ENCODE measurements at places on chromosomes 5 and 9.

- DNase-seq = peak; percentile 29
Observed at GRCh38 chr9:100011062-100011681, 87.6 kb downstream of the ERP44 start.

GRCh38 chr9:36543916-36544315 is 28.8 kb upstream of the MELK start:
- no peak for DNase-seq

- DNase-seq = no peak
Observed at GRCh38 chr5:62042007-62042406, 264.0 kb upstream of the KIF2A start.

GRCh38 chr9:17900606-17901005 is 321.7 kb downstream of the SH3GL2 start:
- DNase-seq = no peak

DNA sequence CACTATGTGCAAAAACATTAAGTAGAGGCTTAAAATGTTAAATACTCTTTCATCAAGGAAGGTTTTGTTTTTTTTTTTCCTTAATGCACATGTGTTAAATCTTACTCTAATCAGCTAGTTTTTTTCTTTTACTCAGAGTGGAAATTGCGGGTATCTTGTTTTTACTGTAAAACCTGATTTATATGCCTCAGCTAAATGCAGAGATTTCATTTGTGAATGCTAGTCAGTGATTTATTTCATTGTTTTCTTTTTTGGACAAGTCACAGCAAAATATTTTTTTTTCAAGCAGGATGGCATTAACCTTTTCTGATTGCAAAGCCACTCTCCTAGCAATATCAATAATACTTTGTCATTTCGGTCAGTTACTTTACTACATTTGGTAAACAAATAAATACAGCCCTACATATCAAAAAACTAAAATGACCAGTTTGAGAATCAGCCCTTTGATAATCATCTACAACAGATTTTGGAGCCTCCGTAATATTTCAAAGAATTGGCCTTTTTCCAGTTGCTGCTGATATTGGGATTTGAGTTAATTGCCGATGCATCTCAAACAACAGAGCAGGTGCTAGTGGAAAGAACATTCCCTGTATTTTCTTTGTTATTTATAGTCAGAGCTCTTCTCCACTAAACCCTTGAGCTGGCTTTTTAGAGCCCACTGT is 579.2 kb upstream of the ZNF608 start:
- DNase-seq = no peak

DNA sequence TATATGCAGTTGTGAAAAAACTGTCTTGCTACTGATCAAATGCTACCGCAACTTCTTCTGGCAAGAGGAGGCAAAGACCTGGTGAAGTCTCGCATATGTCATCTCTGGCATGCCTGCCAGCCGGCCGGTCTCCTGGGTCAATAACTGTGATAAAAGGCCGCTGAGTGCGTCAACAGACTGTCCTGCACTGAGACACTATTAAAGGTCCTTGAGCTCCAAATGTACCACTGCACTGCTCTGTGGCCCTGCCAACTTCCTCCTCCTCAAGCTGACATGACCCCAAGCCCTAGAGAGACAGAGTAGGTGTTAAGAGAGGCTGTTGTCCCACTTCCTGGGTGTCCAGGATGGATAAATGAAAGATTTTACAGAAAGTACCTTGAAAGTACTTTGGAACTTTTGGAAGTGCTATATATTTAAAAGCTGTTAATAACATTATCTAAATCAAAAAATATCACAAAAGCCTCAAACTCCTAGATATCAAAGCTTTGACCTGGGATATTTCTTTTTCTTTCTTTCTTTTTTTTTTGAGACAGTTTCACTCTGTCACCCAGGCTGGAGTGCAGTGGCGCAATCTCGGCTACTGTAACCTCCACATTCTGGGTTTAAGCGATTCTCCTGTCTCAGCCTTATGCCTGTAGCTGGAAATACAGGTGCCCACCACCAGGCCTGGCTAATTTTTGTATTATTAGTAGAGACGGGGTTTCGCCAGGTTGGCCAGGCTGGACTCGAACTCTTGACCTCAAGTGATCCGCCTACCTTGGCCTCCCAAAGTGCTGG is 31.5 kb downstream of the RAPGEF1 start:
- DNase-seq = no peak

DNA sequence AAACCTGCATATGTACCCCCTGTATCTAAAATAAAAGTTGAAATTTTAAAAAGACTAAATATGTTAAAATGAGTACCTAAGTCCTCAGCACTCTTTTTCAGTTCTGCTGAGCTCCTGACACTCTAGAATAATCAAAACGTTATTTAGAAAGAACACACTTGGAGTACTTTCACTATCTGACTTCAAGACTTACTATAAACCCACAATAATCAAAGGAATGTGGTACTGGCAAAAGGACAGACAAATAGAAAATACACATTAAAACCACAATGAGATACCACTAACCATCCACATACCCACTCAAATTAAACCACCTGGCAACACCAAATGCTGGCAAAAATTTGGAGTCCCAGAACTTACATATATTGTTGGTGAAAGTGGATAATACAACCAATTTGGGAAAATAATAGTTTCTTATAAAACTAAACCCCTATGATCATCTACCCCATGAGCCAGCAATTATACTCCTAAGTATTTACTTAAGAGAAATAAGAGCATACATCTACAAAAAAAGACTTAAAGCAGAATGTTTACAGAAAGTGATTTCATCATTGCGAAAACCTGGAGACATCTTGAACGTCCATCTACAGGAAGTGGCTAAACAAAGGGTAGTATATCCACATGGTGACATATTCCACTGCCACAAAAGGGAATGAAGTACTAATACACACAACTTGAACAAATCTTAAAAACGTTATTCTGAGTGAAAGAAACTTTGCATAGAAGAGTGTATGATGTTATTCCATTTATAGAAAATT is 12.8 kb upstream of the PRSS3 start:
- no peak for DNase-seq

DNA sequence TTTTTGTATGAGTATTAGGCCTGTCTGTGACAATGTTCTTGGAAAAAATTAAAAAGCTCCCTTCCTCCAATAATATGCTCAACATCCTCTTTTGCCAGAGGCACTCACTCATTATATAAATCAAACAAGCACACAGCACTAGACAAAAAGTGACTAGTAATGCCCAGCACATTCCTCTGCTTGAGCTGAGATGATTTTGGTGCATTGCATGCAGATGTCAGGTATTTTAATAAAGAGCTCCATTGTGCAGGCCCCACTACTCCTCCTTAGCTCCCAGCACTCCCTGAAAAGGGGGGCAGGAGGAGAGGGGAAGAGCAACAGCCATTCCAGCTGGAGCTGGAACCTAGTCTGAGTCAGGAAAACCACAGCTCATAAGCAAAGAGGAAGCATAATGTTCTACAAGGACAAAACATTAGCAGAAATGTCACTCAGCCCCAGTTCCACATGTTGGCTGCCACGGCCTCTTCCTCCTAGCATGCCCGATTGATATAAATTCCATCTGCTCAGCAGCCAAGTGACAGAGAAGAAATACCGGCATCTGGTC is 348.5 kb downstream of the BNC2 start:
- DNase-seq = no peak

DNA sequence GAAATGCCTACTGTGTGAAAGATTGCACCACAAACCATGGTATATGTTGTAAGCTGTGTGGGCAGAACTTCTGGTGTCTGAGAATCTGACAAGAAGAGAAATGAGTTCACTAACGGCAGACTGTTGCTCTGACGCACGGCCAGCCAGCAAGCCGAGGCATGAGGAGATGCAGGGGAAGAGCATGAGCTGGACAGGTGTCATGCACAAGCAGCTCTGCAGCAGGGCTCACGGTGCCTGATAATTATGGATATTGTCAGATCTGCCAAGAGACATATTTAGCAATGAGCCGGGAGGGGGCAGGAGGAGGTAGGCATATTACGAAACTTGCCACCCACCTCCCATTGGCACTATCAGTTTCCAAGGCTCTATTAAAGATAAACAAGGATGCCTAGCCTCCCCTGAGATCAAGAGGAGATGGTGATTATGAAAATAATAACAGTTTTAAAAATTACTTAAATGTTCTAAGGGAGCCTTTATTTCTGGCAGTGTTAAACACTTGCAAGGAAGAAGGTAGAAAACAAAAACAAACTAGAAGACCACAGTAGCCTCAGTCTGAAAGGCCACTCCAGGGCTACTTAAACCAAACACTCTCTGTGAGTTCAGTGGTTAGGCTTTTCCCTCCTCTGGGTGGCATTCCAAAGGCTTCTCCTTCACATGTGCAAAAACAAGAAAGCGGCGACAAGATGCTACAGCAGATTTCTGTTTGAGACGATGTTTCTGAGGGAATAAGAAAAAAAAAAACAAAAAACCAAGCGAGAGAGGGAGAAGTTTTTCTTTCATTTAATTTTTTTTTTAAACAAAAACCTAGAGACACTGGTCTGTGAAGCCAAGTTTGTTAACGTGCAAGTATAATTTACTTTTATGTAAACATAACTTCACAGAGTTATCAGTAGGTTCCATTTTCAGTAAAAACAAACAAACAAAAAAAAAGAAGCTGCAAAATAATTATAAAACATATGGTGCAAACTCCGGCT is 339.5 kb downstream of the BNC2 start:
- DNase-seq = no peak

GRCh38 chr5:93583768-93584595 is 960 bp downstream of the NR2F1 start:
- no peak for DNase-seq

- DNase-seq = no peak
Observed at GRCh38 chr5:141717043-141717442, 35.0 kb upstream of the ARAP3 start.

GRCh38 chr9:95250462-95251221 is 66.9 kb downstream of the FANCC start:
- no peak for DNase-seq

DNA sequence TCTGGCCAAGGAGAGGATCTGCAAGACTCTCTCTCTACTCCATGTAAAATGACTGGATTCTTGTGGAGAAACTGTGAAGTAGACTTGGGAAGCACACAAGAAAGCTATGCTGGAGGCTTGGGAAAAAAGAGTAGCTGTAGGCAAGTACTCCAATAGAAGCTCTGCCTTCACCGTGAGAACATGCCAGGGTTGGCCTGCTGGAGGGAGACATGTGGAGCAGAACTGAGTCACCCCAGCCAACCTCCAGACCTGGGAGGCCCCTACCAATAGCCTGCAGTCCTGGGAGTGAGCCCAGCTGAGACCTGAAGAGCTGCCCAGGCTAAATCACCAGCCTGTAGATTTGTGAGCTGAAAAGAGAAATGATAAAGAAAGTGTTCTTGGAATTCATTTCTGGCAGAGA is 66.6 kb downstream of the DEPDC1B start:
- no peak for DNase-seq

- DNase-seq = peak; percentile 29
Observed at GRCh38 chr5:53482717-53483638, 2.5 kb downstream of the FST start.

GRCh38 chr5:52521236-52521635 is 266.5 kb upstream of the ITGA1 start:
- DNase-seq = no peak

- no peak for DNase-seq
Observed at GRCh38 chr5:102536323-102536928, 37.6 kb upstream of the SLCO6A1 start.

DNA sequence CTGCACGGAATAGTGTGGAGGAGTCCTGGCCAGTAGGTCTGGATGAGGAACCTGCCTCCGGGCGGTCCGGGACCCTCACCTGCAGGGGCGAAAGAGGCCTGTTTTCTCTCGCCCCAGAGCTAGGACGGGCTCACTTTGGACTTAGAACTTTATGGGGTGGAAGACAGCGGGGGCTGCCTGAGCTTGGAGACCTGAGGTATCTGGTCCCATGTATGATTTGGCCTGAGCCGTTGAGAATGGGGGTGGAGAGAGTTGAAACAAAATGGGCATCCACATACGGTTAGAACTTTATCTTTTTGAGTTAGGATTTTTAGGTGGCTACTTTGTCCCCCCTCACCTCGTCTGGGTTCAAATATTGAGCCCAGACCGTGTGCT is 681 bp upstream of the ETF1 start:
- no peak for DNase-seq

GRCh38 chr5:72749362-72749997 is 67.0 kb upstream of the TNPO1 start:
- DNase-seq = no peak

DNA sequence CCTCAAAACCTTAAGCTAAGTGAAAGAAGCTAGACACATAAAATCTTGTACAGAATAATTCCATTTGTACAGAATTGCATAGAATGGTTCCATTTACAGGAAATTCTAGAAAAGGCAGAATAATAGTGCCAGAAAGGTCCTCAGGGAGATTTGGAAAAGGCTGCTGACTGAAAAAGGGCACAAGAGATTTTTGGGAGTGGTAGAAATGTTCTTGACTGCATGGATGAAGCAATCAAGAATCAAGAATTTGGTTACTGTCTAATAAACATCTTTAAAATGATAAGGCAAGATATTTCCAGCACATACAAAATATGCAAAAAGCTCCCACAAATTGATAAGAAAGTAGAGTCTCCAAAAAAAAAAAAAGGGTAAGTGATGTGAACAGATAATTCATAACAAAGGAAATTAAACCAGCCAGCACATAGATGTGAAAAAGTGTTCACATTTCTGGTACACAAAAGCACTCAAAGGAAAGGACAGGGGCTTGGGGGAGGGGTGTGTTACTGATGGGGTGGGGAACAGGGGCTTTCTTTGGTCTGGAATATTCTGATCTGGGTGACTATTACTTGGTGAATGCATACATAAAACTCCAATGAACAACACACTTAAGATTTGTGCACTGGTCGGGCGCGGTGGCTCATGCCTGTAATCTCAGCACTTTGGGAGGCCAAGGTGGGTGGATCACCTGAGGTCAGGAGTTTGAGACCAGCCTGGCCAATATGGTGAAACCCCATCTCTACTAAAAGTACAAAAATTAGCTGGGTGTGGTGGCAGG is 85.2 kb downstream of the SHC3 start:
- DNase-seq = no peak

DNA sequence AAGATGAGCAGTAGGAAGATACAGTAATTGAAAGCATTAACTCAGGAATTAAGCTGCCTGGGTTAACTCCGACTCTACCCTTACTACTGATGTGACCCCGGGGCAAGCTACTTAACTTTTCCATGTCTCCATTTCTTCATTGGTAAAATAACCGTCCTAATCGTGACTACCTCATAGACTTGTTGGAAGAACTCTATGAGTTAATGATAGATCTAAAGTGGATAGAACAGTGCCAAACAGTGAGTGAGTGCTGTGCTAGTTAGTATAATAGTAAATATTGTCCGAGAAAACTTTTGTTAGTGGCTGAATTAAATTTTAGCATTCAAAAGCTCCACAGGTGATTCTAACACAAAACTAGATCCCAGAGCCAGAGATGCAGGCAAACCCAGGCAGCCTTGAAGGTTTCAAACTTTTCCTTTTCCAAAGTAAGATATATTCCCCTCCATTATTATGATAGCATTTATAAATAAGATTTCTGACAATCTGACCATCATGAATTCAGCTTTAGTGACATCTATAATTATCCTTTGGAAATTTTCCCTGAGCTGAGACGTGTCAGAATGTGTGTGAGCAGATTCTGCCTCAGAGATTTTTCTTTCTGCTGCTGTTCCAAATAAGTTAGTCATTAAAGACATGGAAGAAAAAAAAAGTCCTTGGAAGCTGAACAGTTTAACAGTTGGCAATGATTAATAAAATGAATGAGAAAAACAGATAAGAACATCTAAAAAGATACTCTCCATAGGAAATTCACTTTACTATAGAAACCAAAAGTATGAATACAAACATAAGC is 369.5 kb downstream of the PRELID2 start:
- no peak for DNase-seq

- no peak for DNase-seq
Observed at GRCh38 chr9:71830929-71831328, 62.6 kb upstream of the CEMIP2 start.

GRCh38 chr5:107068782-107069181 is 602.0 kb downstream of the EFNA5 start:
- DNase-seq = no peak

Data from stimulated activated naive CD8-positive, alpha-beta T cell treated with anti-CD3 and anti-CD28 coated beads, Interleukin-15, amount 100 ng/mL, for 72 hours (primary cell).